ENCODE measurements at places on chromosomes 3 and 15. TPM values are rescaled to one million over a fixed set of nuclear protein-coding genes. Genes with fewer than 3 reads are reported as not detected.
A peak's percentile ranks its signal among the peaks of the same experiment; 100 is the strongest.

GRCh38 chr3:53581671-53582070, 87.3 kb downstream of the CACNA1D start:
- no peak for DNase-seq

The HRG gene
- not detected for polyA plus RNA-seq

The CKMT1A gene
- polyA plus RNA-seq, result 1.2 TPM

DNA sequence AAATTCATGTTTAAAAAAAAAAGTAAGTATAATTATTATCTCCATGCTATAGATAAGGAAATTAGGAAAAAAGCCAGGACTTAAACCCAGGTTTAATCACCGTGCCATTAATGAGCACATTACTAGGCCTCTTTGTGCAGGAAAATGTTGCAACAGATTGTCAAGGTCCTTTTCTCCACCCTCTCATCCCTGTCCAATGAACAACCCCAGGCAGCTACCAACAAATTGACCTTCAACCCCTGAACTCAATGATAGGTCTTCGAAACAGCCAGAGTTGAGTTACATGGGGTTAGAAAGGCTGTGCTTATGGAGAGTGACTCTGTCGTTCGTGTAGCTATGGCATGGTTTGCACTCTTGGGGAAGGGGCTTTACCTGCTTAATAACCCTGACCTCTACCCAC, 84.2 kb upstream of the CTNNB1 start:
- no peak for DNase-seq

The FILIP1L gene
- 26.8 TPM for polyA plus RNA-seq

- no peak for DNase-seq
These were observed 208.1 kb downstream of the SATB1 start for GRCh38 chr3:18216996-18217395.

GRCh38 chr3:129794311-129795185, 99.0 kb downstream of the TMCC1 start:
- peak; percentile 14 for DNase-seq

DNA sequence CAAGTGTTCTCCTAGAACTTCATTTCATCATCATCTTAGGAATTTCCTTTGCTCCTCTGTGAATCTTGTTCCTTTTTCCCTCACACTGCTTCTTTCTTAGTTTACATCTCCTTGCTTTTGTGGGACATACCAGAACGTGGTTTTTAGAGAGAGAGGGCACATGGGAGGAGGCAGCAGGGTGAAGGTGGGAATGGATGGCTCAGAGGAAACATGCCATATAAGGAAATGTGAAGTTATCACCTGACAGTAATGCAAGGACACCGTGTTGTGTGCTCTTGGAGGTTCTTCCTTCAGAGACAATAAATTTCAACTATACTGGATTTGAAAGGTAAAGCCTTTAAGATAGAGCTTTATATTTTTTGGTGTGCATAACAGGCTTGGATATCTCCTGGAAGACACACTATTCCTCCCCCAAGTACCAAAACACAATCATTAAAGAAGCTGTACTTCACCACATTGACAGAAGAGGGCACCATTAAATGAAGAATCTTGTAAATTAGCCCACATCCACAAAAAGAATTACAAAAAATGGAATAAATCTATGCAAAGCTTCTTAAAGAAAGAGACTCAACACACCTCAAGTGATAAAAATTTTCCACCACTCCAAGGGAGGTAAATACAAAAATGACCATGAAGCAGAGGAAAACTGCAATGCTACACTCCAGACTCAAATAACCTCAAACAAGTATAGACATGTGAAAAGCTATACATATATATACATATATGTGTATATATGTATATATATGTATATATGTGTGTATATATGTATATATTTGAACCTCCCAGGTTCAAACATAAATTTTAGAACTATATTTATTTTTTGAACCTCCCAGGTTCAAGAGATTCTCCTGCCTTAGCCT, 26.1 kb downstream of the RPL39L start:
- peak; percentile 16 for DNase-seq

- DNase-seq, result peak; percentile 94
These were observed 34.9 kb downstream of the PRKCD start for GRCh38 chr3:53195602-53196574.

DNA sequence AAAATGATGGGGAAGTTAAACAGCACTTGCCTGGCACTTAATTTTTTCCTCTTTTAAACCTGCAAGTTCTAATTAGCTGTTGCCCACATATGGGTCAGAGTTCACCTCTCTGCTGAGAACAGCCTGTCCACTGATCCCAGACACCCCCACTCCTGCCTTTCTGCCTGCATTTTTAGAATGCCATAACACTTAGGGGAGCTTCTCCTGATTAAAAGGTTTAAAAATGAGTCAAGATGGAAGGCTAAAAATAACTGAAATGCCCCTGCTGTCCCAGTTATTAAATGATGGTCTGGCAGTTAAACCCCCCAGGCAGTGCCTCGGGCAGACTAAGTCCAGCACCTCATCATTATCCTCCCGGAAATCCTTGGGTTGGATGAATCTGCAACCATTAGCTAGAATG, 913.6 kb upstream of the ARPP21 start:
- no peak for DNase-seq

DNA sequence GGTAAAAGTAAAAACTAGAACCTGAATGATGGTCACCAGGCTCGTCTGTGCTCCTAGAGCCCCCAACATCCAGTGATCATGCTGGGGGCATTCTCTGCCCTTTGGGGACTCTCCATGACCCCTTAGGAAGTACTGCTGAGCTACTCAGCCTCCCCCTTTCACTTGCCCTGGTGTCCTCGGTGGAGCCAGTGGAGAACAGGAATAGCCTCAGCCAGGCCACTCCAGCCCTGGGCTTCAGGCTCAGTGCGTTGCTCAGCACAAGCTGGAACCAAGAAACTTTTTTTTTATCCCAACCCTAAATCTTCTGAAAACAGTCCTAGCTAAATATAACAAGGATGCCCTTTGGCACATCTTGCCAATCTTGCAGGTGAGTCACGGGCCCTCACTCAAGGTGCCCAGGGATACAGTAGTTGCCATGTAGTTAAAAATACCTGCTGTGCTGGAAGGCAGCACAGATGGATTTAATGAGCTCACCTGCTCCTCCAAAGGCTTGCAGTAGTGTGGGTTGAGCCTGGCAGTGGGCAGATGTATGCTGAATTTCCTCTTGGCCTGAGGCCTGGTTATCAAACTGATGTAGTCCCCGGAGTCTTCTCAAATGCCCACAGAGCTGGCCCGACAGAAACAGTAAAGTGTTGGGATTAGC, 46.9 kb upstream of the TMEM158 start:
- no peak for DNase-seq

The CACNA1D gene
- 0.12 TPM for polyA plus RNA-seq

DNA sequence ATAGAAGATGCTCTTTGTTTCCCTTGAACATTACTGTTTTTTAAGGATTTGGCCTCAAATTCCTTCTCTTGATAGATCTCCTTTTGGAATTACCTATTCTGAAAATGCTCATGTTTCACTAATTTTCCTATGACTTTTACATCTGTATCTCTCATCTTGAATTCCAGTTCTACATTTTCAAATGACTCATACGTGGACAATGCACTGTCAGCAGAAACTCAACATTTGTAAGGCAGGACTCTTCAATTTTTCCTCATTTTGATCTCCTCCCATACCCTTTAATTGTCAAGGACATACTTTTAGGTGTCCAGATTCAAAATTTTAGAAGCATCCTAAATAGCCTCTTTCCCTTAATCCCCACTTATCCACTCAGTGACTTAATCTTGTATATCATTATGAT, 341.0 kb upstream of the RASGRP1 start:
- DNase-seq, result no peak

- DNase-seq, result no peak
These were observed 24.6 kb downstream of the FGD5 start for GRCh38 chr3:14843321-14843720.

DNA sequence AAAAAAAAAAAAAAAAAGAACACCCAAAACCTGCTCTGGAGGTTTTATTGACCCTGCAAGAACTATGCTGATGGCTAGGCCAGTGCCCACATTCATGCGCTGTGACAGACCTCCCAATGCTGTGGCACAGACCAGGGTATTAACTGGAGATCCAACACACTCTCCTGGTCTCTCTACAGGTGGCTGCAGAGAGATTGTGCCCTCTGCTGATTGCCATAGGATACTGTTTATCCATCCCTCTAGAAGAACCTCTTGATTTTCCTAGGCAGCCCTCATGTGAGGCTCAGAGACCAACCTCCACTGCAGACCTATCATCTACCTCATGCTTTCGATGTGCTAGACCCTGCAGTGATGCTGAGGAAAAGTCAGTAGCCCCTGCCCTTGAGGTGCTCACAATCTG, 125.5 kb upstream of the TRIM42 start:
- DNase-seq, result no peak

DNA sequence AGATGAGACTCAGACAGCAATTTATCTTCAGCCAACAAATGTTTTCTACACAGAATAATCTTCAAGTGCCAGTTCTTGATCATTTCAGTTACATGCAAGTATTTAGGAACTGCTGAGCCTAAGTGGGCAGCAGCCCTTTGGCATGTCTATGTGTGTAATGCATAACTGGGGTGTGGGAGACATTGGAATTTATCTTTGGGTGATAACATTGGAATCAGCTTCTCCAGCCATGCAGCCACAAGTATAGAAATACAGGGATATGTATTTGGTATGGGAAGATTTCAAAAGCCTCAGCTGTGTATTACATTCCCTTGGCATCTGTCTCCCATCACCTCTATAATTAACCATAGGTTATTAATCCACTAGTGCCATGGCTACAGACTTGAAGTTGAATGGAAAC, 63.4 kb upstream of the FOXP1 start:
- no peak for DNase-seq

- no peak for DNase-seq
These were observed 28.1 kb downstream of the HACD3 start for GRCh38 chr15:65558336-65558735.

The TM4SF4 gene
- 0.08 TPM for polyA plus RNA-seq

The SLC9C1 gene
- polyA plus RNA-seq, result not detected

DNA sequence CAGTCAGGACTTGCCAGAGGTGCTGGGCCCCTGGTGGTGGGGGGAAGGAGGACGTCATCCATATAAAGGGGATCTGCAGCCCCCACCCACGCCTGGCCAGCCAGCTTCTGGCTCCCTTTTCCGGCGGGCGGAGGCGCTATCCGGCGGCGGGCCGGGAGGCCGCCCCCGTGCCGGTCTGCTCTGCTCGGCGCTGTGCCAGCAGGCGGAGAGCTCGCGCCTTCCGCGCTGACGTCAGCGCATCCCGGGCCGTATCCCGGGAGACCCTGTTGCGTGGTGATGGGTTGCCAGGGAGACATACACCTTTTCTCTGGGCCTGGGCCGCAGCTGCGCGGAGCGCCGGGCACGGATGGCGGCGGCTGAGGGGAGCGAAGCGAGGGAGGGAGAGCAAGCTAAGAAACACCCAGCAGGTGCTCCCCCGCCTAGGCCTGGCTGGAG, 1.1 kb downstream of the FAM131A start:
- DNase-seq, result peak; percentile 97

The IFT57 gene
- polyA plus RNA-seq, result 47.8 TPM

The SPINK8 gene
- not detected for polyA plus RNA-seq

The ANKUB1 gene
- polyA plus RNA-seq, result not detected

GRCh38 chr15:81273200-81273599, 50.7 kb downstream of the STARD5 start:
- DNase-seq, result no peak

DNA sequence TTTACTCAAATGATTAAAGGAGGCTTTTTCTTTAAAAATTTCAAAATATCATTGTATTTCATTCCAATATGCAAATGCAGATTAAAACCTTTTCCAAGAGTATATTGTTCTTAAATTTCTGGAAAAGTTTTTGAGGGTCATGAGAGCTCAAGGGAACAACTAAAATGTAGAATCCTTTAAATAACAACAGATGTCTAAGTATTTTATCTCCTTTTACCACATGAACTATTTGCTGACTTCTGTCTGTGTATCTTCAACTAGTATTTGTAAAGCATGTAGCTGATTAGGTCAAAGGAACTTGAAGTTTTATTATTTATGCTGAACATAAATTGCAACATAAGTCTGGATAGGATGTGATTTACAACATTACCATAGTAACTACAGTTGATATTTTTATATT, 402.6 kb downstream of the CNTN6 start:
- DNase-seq, result no peak

DNA sequence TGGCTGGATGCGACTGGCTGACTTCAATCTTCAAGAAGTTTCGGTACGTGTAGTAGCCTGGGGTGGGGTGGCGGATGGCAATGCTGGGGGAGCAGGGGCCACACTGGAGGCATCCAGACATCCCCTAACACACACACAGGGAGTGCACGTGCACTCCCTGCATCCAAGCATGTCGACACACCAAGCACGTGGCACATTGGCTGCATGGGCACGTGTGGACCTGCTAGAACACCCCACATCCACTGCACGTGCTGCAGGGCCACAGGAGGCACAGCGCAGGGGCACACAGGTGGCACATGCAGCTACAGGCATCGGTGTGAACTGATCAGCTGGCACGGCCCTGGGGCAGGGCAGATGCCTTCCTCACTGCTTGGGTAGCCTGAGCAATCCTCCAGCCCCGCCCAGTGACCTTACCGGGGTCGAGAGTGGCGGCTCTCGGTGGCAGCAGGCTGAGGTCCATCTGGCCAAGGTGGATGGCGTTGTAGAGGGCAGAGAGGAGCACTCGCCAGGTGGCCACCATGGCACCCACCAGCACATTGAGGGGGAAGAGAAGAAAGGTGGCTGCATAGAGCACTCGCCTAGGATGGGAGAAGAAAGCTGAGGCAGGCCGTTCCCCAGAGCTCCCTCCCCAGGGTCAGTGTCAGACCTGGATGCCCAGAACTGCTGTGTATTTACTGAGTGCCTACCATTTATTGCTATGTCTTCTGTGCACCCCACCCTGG, 7.5 kb downstream of the ISLR start:
- DNase-seq, result peak; percentile 18

- no peak for DNase-seq
These were observed 12.7 kb downstream of the SEMA4B start for GRCh38 chr15:90213818-90214204.

GRCh38 chr3:4656059-4656458, 162.9 kb downstream of the ITPR1 start:
- peak; percentile 69 for DNase-seq

The SLC2A2 gene
- 0.63 TPM for polyA plus RNA-seq

The SLC12A6 gene
- 8.0 TPM for polyA plus RNA-seq

GRCh38 chr3:37183375-37183831, 9.0 kb upstream of the LRRFIP2 start:
- no peak for DNase-seq

The TNK2 gene
- polyA plus RNA-seq, result 17.3 TPM

DNA sequence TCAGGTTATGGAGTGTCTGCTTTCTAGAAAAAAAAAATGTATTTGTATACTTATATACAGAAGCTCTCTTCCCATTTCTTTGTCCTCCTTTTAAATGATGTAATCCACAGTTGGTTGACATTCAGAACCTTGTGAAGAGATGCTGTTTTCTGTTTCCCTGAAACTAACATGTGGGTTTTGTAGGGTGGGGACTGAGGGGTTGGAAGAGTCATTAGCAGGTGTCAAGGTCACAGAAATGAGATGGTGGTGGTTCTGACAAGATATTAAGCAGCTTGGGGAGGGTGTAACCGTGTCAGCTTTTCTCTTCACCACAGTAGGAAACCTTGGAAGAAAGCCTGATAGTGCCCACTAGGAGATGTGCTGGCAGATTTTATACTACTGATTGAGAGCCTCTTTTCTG, 2.4 kb downstream of the RASA2 start:
- DNase-seq, result no peak

GRCh38 chr3:149958171-149958796, 12.4 kb downstream of the PFN2 start:
- DNase-seq, result no peak

Data from SK-N-SH (cell line).